ENCODE measurements at places on chromosomes 3 and 15. TPM values are rescaled to one million over a fixed set of nuclear protein-coding genes. Genes with fewer than 3 reads are reported as not detected.

DNA sequence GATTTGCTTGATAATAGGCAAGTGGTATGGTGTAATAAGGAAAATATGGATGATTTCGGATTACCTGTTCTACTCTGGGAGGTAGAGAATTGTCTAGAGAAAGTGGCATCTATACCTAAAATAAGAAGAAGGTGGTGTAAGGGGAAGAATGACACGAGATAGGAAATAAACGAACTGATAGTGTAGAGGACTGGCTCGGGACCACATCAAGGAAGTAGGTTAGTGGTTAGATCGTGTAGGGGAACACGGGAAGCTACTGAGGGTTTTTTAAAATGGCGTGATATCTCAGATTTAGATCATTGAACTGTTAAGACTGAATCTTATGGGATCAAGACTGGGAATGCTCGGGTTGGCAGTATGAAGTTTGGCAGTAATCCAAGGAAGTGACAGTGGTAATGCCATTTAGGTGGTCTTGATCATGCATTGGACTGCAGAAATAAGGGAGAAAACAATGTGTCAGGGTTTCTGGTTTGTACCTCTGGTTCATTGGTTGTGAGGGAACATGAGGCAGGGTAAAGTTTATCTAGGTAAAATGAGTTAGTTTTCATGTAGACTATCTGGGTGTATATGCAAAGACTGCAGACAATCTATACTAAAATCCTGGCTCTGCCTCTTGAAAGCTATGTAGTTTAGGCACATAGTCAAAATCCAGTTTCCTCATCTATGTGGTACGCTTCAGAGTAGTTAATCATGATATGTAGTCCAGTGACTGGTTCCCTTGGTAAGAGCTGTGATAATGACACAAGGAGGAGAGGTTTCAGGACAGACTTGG, 7.4 kb downstream of the RPL14 start:
- DNase-seq, result no peak

Gene SMCO1
- not detected for total RNA-seq

Gene LRRC3B
- total RNA-seq, result 51.3 TPM

Gene MYD88
- total RNA-seq, result 2.7 TPM

GRCh38 chr15:36694574-36694973, 115.1 kb downstream of the CDIN1 start:
- DNase-seq, result no peak

All from occipital lobe (tissue), 3 donors.